ENCODE measurements at places on chromosomes 12 and 14.

DNA sequence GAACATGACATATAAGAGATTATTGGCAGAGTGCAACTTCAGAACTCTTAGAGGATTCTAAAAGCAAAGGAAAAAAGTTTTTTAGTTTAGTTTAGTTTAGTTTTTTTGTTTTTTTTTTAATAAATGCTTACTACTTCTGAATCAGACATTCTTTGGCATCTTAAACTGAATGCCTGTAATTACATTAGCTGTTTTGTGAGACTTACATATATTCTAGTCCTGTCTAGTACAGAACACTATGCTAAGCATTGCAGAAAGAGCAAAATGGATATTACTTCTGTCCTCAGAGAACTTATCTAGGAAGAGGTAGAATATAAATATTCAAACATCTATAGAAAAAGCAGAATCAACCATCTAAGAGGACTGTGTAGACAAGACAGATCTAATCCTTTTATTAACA, 133.2 kb downstream of the RAD51B start:
- DNase-seq = no peak

- no peak for DNase-seq
These were observed 173.4 kb upstream of the NTF3 start for GRCh38 chr12:5258498-5258897.

- DNase-seq = no peak
These were observed 82.0 kb downstream of the IFT43 start for GRCh38 chr14:76067536-76067935.

DNA sequence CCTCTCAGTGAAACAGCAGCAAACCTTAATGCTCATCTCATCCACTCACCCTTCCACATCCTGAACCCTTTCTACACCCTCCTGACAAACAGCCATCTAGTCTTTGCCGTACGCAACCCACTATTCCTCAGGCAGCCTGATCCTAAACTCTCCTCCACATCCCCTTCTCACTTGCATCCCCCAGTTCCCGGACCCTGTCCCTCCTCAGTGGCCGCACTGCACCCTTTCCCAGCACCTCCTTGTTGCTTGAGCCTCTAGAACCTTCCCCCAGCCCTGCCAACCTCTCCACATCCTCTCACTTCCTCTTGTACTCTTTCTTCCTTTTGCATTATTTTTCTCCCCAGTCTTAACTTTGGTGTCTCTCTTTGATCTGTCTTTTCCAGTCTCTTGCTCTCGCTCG, 42.9 kb downstream of the IQSEC3 start:
- no peak for DNase-seq

DNA sequence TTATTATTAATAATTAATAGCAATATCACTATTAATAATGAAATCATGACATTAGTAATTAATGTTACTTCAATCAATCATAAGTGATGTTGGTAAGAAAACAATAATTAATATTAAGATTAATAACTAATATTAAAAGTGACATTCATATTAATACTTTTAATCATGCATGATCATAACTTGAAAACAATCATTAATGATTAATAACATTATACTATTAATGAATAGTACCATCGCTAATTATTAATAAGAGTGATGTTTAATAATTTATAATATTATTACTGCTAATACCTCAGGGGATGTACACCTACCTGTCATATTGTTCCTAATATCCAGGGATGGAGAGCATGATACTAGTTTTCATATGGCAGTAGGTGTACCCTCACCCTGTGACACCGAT, 10.0 kb upstream of the CLEC6A start:
- no peak for DNase-seq

DNA sequence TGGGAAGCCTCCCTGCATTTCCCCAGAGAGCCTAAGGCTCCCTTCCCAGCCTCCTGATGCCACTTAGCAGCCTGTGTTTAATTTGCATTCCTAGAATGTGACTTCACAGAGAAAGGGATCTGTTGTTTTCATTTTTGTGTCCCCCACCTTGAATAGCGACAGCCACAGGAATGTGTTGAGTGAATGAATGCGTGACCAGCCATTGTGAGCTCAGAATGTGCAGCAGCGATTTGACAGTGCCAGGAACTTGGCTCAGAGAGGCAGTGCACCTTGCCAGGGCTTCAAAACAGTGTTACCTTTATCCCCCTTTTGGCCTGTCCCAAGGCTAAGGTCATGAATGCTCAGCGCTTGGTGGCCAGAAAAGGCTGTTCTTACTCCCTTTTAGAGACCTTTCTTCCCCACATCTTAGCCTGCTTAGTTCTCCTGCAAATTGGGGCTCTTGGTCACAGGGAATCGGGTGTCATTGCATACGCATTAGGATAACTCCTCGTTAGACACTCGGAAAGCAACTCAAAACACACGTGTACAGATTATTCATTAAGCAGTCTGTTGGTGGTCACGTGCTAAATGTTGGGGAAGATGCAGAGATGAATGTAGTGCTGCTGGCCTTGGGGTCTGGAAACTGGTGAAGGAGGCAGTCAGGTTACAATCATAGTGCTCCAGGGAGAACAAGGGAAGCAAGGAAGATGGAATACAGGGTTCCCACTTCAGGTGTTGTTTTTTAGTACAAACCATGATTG, 9.8 kb downstream of the NTF3 start:
- no peak for DNase-seq

- no peak for DNase-seq
These were observed 74.0 kb downstream of the RPS29 start for GRCh38 chr14:49512147-49512551.

DNA sequence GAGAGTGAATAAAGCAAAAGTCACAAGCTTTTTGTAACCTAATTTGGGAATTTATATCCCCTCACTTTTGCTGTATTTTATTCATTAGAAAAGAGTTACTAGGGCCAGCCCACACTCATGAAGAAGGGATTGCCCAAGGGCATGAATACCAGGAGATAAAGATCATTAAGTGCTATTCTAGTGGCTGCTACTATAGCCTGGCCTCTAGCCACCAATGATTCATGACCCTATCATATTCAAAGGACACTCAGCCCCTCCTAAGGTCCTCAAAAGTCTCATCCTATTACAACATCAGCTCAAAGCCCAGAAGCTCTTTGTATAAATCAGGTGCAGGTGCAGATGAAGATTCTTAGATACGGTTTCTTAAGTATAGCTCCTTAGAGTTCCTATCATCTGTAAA, 518.1 kb downstream of the TRHDE start:
- no peak for DNase-seq

GRCh38 chr12:60689137-60689536, 1093.3 kb downstream of the SLC16A7 start:
- peak; percentile 1 for DNase-seq

- no peak for DNase-seq
These were observed 126.5 kb upstream of the CCND2 start for GRCh38 chr12:4147031-4147481.

DNA sequence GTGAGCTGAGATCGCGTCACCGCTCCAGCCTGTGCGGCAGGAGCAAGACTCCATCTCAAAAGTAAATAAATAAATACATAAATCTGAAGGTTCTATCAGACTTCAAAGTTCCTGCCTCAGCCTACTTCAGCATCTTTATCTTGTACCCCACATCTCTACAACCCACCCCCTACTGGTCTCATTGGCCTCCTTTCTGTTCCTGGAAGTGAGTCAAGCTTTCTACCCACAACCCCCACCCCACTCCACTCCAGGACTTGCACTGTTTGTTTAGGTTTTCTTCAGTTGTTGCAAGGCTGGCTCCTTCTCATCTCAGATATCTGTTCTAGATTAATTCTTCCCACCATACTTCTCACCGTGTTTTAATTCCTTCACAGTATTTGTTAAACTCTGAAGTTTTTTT, 714 bp upstream of the PSMC6 start:
- peak; percentile 38 for DNase-seq

DNA sequence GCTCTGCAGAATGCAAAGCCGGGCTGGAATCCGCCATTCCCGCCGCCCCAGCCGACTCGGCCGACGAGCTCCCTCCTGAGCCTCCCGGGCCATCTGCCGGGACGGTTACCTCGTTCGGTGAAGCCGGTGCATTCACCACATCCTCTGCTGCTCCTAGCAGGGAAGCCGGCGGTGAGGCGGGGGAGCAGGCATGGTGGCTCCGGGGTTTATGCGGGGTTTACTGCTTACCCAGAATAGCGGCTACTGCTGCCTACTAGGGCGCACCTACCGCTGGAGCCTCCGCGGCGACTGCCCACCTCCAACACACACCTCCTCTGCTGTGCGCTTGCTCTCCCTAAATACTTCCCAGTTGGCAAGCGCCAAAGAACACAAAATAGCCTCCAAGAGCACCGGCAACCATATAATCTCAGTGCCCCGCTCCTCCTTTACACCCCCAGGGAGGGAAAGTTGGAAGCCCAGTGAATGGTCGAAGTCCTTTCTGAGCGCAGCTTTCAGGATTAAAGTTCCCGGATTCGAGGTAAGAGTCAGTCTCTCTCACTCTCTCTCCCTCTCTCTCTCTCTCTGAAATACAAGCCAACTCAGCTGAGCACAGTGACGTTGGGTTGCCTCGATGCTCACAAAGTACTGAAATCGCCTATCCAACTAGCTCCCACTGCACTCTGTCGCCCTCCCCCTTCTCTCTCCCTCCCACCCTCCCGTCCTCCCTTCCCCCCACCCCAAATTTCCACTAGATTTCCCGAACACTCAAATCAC, at the start of gene TBX5:
Gene TBX5 (minus strand): TSS at position 626 of the 753 bp plus-strand sequence. CDS start 2,246 bp downstream, outside the sequence.
- no peak for DNase-seq

DNA sequence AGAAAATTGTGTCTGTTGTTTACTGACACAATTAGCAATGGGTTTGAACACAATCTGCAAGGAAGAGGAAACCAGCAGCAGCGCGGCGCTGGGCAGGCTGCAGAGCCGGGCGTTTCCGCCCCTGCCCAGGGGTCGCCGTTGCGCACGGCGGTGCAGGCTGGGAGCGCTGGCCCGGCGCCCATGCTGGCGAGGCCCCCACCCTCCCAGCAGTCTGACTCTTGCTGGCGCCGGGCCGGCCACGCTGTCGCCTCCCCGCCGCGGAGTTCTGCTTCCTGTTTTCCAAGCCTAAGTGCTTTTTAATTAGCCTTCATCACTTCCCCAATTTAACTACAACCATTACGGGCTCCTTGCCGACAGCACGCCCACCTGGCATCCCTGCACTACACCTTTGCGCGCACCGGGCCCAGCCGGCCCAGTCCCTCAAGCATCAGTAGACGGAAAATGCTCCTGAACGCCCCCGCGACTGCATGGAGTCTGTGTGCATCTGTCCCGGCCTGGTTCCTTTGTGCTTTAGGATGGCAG, 212.1 kb downstream of the GXYLT1 start:
- peak; percentile 18 for DNase-seq

DNA sequence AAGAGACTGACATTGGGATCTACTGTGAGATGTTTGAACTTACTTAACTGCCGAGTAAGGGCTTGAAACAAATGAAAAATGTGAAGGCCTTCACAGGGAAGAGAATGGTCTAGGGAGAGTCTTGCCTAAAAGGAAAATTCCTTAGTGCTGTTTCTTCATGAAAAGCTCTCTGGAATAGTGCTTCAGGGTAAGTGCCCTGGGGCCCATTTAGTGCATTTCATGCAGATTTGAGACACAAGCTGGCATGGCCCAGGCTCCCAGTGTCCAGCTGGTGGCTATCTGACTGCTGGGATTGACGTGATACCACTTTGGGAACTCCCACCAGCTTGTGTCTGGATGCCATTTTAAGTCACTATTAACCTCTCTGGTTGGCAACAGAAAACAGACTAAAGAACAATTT, 26.9 kb downstream of the BEST3 start:
- no peak for DNase-seq

GRCh38 chr14:101334656-101335055, 226.6 kb upstream of the DIO3 start:
- no peak for DNase-seq

DNA sequence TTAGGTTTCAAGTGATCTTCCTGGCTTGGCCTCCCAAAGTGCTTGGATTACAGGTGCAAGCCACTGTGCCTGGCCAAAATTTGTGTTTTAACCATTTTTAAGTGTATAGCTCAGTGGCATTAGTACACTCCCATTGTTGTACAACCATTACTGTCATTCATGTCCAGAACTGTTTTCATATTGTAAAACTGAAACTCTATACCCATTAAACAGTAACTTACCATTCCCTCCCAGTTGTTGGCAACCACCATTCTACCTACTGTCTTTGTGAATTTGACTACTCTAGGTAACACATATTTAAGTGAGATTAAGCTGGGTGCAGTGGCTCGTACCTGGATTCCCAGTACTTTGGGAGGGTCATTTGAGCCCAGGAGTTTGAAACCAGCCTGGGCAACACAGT, 67.3 kb upstream of the KCNH3 start:
- DNase-seq = no peak

All from GM12865 (cell line).